ENCODE measurements at places on chromosomes 6 and 20.

DNA sequence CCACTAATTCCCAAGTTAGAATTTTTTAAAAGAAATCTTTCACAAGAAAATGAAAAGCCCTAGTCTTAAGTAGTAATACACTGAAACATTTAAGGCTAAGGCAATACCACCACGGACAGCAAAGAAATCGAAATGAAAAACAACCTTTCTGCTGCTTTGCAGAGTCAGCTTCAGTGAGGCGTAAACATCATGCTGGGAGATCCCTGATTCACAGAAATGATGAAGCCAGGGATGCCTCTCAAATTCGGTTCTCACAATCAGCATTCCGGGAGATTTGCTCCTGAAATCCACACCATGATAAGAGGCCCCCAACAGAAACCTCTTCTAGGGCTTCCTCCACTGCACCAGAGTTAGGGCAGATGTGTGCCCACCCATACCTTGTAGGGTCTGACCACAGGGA lies 18.6 kb downstream of the RRBP1 start:
- DNase-seq: no peak

- DNase-seq: no peak
Measured at GRCh38 chr6:13373488-13373886, 45.1 kb upstream of the TBC1D7 start.

- no peak for DNase-seq
Measured at GRCh38 chr6:117487821-117488220, 5.3 kb downstream of the DCBLD1 start.

DNA sequence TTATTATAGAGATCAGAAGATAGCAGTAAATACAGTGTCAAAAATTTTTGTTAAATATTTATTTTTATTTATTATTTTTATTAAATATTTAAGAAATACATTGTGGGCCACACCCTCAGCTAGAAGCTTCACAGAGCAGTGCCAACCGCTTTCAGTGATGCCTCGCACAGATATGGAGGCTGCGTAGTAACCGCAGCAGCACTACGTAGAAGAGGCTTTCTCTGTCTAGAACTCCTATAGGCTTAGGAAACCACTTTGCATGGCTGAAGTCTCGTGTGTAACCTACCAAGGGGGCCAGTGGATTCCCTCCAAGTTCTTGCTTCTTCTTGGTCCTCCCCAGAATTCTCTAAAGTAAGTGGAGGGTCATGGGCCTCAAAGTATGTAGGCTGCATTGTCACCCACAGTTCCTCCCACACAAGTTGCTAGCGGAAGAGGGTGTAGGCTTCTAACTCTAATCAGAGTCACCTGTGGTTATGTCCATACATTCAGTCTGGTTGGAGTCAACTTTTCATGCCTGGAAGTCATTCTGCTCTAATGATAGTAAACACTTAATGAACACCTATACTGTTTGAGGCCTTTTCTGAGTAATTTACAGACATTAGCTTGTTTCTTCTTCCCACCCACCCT lies 285.6 kb downstream of the CDKAL1 start:
- no peak for DNase-seq

GRCh38 chr6:121436960-121437850 lies 1.8 kb downstream of the GJA1 start:
- DNase-seq: no peak

DNA sequence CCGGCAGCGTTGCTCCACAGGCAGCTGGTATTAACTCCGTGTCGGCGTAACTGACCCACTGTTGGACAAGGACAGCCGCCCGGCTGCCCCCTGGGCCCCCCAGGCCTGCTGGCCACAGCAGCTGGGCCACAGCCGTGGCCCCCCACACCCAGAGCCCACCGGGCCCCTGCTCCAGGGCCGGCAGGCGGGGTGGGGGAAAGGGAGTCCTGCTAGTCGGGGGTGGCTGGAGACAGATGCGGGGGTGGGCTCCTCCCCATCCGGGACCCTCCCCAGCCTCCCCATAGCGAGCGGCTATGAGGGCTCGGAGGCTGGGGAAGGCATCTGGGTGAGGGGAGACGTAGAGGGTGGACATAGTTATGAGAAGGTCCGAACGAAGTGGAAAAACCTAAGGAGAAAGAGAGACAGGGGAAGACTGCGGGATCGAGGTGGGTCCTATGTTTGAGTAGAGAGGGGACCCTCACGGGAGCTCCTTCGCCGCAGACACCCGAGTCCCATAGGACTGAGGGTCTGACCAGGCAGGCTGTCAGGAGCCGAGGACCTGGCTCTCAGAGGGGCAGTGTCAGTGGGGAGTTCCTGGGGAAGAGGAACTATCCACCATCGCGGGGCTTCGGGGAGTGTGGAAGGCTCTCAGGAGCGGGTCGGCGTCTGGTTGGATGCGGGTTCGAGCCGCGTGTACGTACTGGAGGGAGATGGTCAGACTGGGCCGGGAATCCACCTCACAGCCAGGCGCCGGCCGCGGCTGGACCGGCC lies 511 bp downstream of the VARS1 start:
- DNase-seq: no peak

DNA sequence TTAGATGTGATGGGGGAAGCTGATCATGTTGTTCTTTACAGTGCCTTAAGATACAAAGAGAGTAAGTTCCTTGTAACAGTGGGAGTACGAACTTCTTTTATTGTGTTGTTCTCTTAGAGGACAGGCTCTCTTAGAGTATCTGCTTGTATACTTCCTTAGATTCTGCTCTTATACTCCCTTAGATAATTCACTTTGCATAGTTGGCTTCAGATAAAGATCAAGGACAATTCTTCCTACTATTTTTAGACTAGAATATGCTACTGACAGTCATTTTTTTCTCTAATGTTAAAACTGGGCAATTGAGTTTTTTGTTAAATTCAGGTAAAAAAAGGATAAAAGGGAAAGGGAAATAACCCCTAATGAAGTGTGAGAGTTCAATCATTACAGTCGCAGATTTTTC lies 138.7 kb downstream of the MYB start:
- DNase-seq: no peak

DNA sequence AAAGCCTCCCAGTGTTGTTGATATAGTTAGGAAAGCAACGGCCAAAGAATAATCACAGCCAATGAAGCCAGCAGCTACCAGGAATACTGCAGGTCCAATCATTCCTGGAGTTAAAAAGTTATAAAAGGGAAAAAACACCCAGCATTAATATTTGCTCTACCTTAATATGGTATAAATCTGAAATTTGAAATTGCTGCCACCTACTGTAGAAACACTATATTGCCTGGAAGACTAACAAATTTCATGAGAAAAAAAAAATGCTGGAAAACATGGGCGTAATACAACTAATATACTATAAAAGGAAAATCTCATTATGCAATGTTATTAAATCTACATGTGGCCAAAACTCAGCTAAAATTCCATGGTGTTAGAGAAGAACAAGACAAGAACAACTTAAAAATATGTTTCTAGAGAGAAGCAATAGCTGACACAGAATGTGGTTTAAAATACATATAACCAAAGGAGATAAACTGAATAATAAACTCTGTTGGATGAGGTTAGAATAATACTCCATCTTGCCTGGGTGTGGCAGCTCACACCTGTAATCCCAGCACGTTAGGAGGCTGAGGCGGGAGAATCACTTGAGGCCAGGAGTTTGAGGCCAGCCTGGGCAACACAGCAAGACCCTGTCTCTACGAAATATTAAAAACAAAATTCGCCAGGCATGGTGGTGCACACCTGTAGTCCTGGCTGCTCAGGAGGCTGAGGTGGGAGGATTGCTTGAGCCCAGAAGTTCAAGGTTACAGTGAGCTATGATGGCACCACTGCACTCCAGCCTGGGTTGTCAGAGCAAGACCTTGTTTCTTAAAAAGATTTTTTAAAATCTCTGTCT lies 43.1 kb downstream of the SLC17A5 start:
- peak; percentile 24 for DNase-seq

- no peak for DNase-seq
Measured at GRCh38 chr6:54579011-54579410, 267.6 kb upstream of the FAM83B start.

GRCh38 chr20:41534842-41535241 lies 83.3 kb downstream of the CHD6 start:
- no peak for DNase-seq

- no peak for DNase-seq
Measured at GRCh38 chr6:151822252-151823111, 15.0 kb downstream of the ESR1 start.

- DNase-seq: no peak
Measured at GRCh38 chr20:63837479-63837878, 6.4 kb upstream of the ZBTB46 start.

DNA sequence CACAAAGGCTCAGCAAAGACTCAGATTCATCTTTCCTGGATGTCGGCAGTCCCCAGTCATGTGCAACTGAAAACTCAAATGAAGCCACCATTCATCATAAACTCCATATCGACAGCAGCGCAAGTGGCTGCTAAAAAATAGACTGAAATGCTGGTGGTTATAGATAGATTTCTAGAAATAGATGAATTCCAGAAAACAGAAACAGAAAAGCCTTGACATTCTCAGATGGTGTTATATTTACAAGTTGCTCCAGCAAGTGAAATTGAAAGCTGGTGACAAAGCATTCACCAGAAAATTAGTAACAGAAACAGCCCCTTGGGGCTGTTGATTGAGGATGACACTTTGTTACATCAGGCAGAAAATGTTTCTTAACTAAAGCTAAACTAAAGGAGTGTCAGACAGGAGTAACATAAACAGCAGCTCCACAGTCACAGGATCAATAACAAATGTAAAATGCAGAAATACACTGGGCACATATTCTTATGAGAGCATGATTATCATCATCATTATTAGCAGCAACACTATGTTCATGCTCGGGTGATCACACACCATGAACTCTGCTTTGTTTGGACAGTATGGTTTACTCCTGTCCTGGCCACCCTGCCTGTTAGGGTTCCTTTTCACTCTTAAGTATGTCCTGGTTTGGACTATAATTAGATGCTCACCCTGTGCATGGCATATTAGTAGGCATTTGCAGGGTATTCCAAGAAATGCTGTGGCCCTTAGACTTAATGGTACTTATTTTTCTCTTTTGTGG lies 36.4 kb upstream of the SLC35F1 start:
- DNase-seq: no peak

GRCh38 chr20:51647674-51648570 lies 105.4 kb upstream of the NFATC2 start:
- DNase-seq: no peak

- DNase-seq: no peak
Measured at GRCh38 chr6:15875797-15876196, 213.0 kb upstream of the DTNBP1 start.

DNA sequence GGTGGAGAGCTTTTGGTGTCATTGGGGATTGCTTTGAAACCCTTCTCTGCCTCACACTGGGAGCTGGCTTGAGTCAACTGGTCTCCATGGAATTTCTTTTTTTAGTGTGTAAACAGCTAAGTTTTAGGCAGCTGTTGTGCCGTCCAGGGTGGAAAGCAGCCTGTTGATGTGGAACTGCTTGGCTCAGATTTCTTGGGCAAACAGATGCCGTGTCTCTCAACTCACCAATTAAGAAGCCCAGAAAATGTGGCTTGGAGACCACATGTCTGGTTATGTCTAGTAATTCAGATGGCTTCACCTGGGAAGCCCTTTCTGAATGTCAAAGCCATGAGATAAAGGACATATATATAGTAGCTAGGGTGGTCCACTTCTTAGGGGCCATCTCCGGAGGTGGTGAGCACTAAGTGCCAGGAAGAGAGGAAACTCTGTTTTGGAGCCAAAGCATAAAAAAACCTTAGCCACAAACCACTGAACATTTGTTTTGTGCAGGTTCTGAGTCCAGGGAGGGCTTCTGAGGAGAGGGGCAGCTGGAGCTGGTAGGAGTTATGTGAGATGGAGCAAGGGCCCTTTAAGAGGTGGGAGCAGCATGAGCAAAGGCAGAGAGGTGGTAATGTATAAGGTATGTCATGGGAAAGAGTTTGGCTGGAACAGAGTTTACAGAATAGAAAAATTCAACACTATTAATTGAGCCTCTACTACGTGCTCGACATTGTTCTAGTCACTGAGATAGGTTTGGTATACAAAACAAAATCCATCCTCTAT lies 31.2 kb downstream of the SRSF3 start:
- DNase-seq: no peak

DNA sequence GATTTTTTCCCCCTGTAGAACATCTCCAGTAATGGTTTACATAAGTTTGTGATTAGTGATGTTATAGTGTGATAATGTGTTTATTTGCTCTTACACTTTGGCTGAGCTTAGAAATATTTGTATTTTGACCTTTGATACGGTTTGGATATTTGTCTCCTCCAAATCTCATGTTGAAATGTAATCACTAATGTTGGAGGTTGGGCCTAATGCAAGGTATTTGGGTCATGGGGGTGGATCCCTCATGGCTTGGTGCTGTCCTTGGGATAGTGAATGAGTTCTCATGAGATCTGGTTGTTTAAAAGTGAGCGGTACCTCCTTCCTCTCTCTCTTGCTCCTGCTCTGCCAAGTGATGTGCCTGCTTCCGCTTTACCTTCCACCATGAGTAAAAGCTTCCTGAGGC lies 147.2 kb downstream of the CCDC170 start:
- DNase-seq: no peak

GRCh38 chr6:99137314-99137713 lies 189.6 kb upstream of the FBXL4 start:
- no peak for DNase-seq
